ENCODE measurements at places on chromosomes 6 and 20.

GRCh38 chr6:146550911-146551310 lies 7.3 kb downstream of the RAB32 start:
- no peak for DNase-seq

DNA sequence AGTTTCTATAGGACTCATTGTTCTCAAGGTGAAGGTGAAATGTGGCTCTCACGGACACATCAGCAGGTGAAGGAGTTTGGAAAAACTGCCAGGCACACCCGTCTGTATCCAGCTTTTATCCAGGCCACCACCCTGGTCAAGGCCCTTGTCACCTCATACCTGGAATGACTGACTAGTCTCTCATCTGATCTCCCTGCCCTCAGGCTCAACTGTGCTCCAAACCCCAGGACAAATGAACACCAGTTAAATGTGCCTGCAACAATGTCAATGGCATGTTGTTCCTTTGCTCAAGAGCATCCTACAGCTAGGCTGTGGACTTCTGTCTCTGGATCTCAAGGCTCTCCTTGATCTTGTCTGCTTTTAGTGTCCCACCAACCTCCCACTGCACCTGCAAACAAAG lies 47.6 kb upstream of the DSP start:
- DNase-seq: no peak

DNA sequence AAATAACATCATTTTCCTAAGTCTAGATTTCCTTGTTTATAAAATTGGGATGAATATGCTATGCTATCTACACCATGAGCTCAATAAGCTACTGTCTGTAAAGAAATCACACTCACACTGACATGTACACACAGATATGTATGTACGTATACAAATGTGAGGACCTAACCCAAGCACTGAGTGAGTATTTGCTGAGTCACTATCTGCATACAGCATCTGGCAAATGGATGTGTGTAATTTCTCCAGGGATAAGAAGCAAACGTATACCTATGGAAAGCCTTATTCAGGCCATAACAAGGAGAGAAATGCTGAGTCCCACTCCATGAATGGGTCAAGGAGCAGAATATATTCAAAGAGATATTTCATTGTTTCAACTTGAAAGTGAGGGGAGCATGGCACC lies 153.9 kb downstream of the LPA start:
- no peak for DNase-seq

DNA sequence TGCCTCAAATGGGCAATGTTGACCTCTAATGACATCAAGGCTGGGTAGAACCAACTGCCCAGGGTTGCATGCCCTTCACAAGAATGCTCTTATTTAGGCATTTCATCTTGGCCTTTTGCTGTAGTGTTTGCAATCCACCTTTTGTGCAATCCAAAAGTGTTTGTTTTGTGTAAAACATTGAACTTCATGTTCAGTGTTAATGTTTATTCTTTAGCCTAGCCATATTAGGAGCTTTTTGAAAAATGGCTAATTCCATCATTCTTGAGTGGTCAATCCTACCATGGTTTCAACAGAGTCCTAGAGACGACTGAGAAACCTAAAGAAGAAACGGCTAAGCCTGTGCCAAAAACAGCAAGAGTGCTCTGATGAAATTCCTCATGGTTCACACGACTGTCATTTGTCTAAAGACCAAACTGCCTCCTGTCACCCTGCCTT lies 279.6 kb upstream of the PRDM1 start:
- DNase-seq: no peak

DNA sequence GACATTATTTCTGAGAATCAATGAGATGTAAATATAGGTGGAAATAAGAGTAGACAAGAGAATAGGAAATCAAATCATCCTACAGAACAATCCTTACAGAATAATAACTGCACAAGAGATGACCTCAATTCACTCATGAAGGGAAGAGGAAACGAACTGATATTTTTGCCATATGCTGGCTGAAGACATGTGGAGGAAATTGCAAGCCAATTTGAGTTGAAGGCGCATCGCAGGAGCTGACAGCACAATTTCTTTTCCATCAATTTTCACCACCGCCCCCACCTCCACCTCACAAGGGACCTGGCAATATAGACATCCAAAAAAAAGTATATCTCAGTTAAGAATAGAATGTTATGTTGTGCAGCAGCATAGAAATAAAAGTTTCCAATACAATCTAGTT lies 20.3 kb downstream of the CITED2 start:
- DNase-seq: no peak

DNA sequence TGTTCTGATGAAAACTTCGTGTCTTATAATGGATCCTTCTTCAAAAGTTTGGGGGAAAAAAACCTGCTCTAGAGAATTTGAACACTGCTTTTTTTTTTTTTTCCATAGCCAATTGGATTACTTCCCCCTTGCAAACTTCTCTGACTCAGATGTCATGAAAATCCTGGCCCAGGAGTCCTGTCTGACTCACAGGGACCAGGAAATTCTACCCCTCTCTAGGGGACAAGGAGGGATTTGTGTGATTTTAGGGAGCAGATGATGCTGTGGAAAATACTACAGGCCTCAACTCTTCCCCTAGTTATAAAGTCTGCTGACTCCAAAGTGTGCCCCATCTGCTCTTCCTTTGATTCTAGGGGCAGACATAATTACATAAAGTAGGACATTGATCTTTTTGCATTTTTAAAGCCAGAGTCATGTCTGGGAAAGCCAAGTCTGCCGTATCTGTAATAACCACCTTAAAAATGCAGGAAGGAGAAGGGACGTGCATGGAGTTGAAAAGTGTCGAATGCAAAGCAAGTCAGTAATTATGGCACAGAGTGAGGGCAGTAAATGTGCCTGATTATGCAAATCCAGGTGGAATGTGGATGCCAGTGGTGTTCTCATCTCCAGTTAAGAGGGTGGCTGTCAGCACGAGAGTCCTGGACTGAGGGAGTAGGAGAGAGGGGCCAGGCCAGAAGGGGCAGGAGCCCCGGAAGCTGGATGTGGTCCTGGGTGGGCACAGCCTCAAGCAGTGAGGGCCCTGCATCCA lies 144.3 kb upstream of the SULF2 start:
- no peak for DNase-seq

- no peak for DNase-seq
Observed at GRCh38 chr6:96909811-96910210, 12.1 kb upstream of the NDUFAF4 start.

DNA sequence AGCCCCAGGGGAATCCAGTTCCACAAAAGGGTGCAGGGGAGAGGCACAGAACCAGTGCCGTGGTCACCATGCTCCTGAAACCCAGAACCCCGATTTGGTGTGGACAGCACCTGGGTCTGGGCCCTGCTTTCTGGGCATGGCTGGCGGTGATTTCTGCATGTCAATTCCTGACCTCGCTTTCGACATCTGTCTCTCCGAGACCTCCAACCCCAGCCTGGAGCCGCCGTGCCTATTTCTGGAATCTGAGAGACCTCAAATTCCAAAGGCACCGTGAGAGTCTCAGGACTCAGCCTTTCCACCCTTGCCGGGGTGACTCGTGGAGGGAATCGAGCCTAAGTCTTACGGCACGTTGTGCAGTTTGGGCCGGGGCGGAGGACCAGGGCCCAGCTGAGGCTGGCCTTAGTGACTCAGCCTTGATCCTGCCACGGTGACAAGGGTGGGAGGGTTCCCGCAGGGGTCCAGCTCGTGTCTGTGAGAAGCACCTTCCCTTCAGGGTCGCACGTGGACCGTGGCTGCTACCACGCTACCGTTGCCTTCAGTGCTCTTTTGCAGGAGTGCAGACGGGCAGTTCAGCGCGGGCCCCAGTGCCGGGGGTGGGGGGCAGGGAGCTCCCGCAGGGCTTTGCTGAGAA lies 133.7 kb downstream of the PXDC1 start:
- DNase-seq: no peak

GRCh38 chr6:131682442-131682841 lies 18.8 kb downstream of the OR2A4 start:
- no peak for DNase-seq

- DNase-seq: no peak
Observed at GRCh38 chr6:166764473-166765233, 137.6 kb upstream of the RPS6KA2 start.

- DNase-seq: no peak
Observed at GRCh38 chr6:113381959-113382358, 475.2 kb upstream of the MARCKS start.

DNA sequence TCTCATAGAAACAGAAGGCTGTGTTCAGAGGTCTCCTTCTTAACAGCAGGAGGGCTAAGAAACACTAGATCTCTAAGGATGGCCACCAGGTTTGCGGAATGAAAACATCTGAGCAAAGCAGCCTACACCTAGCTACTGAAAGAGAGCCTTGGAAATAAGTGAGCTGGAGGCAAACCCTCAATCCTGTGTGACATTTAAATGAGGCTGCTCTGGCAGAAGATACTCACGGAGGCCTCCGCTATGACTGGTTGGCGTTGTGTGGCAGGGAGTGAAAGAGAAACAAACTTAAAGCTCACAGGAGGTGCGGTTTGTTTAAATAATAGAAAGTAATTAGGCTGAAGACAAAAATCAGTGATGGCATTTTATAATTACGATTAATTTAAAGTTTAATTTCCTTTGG lies 162.0 kb upstream of the RNF217 start:
- no peak for DNase-seq
